ENCODE measurements at places on chromosomes 16 and 17. TPM values are rescaled to one million over a fixed set of nuclear protein-coding genes. Genes with fewer than 3 reads are reported as not detected.

CD68 gene
- 1.6 TPM for total RNA-seq

CTF1 gene
- total RNA-seq = 3.4 TPM

HS3ST4 gene
- total RNA-seq = 4.8 TPM

COPZ2 gene
- not detected for total RNA-seq
